ENCODE measurements at places on chromosomes 5 and 9. TPM values are rescaled to one million over a fixed set of nuclear protein-coding genes. Genes with fewer than 3 reads are reported as not detected.
A peak's percentile ranks its signal among the peaks of the same experiment; 100 is the strongest.

The ADAMTS12 gene
- 14.7 TPM for total RNA-seq

The MEIKIN gene
- not detected for total RNA-seq

The AUH gene
- total RNA-seq = 12.9 TPM

The CYLC2 gene
- not detected for total RNA-seq

The MYO10 gene
- 28.7 TPM for total RNA-seq

The DBH gene
- not detected for total RNA-seq

The TRIP13 gene
- total RNA-seq = 54.2 TPM

The TPD52L3 gene
- total RNA-seq = not detected

The C5orf52 gene
- not detected for total RNA-seq

The NR2F1-AS1 gene
- 5.2 TPM for total RNA-seq

The GGTA1 gene
- 0.35 TPM for total RNA-seq

The ENG gene
- 3.0 TPM for total RNA-seq

- DNase-seq = no peak
Measured at GRCh38 chr9:14304259-14304658, 9.7 kb downstream of the NFIB start.

- DNase-seq = peak; percentile 38
Measured at GRCh38 chr9:14278291-14278721, 35.6 kb downstream of the NFIB start.

DNA sequence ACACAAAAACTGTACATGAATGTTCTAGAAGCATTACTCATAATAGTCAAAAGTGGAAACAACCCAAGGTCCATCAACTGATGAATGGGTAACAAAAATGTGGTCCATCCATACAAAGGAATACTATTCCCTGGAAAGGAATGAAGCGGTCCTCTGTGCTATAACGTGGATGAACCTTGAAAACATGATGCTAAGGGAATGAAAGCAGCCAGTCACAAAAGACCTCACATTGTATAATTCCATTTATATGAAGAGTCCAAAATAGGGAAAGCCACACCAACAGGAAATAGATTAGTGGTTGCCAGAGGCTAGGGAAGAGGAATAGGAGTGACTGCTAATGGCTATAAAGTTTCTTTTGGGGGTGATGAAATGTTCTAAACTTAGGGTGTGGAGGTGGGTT lies 22.7 kb upstream of the BARHL1 start:
- no peak for DNase-seq

- no peak for DNase-seq
Measured at GRCh38 chr9:29282121-29282520, 1708.8 kb upstream of the C9orf72 start.

DNA sequence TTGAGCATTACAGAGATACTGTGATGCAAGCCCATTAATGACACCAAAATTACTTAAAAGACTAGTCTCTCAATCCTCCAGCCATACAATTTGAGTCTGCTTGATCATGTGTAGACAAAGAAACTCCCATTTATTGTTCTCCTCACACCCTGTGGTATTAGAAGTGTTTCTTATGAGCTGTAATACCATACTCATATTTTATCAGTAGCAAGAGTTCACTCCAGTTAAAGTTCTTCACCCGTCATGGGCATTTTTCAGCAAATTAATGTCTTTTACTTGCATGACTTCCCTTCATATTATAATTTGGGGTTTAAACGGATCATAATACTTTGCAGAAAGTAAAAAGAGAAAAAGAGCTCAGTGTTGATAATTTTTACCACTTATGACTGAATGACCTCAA lies 242.9 kb downstream of the BNC2 start:
- DNase-seq = no peak

GRCh38 chr9:73114958-73115357 lies 36.7 kb upstream of the ANXA1 start:
- no peak for DNase-seq

- no peak for DNase-seq
Measured at GRCh38 chr5:135894276-135894675, 1.4 kb downstream of the IL9 start.

GRCh38 chr9:133377721-133378216 lies 1.6 kb downstream of the STKLD1 start:
- peak; percentile 27 for DNase-seq

DNA sequence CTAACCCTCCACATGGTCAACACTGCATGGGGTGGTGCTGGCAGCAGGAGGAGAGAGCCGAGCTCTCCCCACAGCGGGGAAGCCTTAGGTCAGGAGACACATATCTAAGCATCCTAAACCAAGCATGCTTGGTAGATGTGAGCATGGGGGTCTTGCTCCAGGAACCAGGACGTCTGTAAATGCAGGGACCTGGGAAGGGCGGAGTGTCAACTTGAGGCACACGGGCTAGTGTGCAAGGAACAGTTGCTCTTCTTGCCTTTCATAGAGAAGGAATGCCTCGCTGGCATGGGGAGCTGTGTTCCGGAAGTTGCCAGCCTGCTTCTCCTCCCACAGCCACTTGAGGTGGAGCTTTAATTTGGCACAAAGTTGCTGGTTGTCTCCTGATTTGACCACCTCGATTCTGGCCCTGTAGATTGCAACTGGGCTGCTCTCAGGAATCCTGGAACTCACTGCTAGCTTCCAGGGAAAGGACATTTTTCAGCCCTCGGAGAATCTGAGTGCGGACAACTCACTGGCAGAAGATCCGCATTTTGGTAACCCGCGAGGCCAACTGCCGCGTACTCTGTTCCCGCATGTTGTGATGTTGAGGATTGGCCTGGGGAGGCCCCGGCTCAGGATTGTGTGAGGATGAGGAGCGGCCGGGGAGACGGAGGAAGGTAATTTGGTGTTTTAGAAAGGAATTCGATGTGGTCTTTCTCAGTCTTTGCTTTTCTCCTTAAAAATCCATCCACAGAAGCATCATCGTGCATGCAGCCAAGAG lies 370.3 kb upstream of the IRX1 start:
- no peak for DNase-seq

- DNase-seq = no peak
Measured at GRCh38 chr9:74663439-74663838, 166.3 kb downstream of the RORB start.

DNA sequence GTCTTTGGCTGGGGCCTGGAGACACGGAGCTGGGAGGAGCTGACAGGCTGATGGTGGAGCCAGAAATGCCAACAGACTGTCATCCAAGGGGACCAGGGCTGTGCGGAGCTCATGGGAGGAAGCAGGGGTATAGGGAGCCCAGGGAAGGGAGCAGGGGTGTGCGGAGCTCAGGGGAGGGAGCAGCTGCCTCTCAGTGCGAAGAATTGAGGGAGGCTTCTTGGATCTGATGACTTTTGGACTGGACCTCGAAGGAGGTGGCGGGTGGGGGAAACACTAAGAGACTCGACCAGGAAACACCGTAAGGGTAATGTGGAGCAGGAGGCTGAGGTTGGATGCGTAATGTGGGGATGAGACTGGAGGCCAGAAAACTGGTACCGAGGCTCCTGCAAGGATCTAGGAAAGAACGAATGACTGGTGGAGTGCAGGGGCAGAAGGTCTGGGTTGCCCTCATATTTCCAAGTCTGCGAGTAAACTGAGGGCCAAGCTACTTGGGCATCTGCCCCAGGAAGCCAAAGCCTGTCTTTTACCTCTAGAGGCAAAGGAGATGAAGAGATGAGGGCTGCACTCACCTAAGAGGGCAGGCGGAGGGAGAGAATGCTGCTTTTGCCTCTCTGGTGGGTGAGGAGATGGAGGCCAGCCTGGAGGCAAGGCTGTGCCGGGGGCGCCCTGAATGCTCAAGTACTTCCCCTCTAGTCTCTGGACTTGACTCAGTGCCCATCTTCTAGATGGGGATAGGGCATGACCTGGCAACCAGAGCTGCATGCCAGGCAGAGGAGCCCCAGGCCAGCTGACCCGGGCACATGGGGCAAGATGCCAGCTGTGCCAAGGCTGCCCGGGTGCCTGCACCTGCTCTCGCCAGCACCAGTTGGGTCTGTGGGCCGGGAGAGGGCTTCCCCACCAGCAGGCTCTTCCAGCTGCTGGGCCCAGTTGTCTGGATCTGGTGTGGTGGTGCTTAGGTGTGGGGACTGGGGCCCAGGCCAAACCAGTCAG lies 2.3 kb downstream of the PTGS1 start:
- DNase-seq = no peak

DNA sequence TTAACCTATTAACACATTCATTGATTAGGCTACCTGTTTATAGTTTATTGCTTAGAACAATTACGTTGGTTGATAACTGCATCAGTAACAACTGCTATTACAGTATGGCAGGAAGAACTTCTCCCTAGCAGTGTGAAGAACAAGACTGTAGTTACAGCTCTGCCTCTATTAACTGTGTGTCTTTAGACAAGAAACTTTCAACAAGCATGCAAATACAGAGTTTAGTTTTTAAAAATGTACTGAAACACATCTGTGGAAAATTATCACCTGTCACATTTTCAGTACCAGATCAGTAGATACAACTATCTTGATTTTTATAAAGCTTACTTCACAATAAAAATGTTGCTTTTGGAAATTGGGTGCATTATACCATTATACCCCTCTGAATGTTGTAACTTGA lies 22.2 kb downstream of the ELL2 start:
- DNase-seq = no peak

DNA sequence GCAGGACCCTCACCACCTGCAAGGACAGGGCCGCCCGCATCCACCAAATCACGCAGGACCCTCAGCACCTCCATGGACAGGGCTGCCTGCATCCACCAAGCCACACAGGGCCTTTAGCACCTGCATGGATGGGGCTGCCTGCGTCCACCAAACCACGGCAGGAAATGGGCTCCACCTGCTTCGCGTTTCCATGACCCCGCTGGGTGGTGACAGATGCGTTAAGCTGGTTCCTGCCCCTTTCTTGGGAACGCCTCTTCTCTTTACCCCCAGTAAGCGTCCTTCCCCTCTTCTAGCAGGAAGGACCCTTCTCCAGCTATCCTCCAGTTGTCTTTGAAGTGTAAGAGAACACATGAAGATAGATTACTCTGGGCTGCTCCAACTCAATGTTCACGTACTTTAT lies 13.5 kb downstream of the FBP1 start:
- no peak for DNase-seq

DNA sequence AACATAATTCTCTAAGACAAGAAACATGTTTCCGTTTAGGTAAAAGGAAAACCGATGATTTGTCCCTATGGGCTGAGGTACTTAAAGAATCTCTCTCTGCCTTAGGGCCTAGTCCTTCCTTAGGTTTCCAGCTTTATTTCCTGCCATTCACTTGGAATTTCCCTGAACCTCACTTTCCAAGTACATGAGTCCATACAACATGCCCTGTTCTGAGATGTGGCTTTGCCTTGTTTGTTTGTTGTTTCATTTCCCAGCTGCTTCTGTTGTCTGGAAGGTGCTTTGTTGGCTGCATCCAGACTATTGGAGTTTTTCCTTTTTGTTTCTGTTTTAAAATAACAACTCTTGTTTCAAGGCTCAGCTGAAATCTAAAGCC lies 95.2 kb downstream of the ALDH1A1 start:
- no peak for DNase-seq

- no peak for DNase-seq
Measured at GRCh38 chr5:1554410-1554967, 30.7 kb upstream of the LPCAT1 start.

DNA sequence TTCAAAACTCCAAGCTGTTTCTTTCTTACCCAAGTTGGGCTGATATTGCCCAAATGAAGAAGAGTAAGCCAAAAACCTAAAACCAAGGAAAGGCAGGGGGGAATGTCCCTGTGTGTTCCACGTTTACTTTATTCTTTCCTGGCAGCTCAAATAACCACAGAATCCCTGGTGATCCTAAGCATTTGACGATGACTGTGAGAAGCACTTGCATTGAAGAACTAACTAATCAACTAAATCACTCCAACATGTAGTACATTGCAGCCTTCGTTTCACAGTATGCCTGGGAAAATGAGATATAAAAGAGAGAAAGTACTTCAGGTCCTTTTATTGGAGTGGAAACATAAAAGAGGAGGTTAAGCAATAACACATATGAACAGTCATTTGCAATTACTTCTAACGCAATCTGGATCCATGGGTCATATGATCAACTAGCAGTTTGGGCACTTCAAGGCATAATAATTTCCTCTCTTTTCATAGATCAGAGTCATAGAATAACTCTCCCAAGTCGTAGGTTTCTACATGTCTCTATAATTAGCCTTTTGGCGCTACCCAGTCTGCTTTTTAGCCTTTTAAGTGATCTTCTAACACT lies 338.4 kb downstream of the TMEM167A start:
- no peak for DNase-seq

GRCh38 chr5:153991168-153991567 lies 47.5 kb downstream of the FAM114A2 start:
- no peak for DNase-seq

DNA sequence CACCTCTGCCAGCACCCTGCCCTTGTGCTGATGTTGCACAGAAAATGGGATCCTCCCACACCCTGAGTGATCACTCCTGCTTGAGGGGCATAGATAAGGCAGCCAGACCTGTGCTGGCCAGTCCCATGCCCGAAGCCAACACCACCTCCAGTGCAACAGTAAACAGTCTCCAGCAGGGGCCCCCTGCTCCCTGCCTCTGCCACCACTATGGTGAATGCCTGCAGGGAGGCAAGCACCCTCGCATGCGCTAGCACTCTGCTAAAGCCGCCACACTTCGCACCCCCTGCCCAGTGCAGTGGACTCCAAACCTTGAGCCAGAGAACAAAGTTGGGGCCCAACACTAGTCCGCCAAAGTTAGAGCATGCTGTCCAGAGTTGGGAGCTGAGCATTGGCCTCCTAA lies 118.7 kb downstream of the PJA2 start:
- no peak for DNase-seq

- DNase-seq = no peak
Measured at GRCh38 chr5:179375831-179376365, 30.6 kb upstream of the ADAMTS2 start.

DNA sequence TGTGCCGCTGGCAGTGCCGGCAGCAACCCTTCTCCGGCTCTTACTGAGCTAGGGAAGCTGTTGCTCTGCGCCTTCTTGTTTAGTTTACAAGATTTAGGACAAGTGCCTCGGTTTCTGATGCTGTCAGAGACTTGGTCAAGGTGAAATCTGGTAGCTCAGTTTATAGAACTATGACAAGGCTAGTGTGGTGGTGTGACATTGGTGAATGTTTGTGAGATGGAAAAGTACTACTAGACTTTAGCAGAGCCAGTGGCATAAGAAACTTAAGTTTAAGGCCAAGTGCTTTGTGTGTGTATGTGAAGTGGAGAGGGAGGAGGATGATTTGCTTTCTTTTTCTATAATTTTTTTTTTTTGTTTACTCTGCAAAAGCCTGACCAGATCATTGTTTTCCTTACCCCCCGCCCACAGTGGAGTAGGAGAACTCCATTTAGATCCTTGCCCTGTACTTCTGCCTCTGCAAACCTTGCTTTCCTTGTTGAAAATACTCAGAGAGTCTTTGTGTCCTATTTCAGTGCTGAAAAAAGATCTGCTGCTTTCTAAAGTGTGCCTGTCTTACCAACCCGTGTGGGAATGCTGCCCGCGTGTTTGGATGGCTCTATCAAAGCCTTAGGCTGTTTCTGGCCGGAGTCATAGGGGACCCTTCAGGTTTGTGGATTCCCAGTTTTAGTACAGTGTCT lies 75.9 kb downstream of the TRIO start:
- no peak for DNase-seq

DNA sequence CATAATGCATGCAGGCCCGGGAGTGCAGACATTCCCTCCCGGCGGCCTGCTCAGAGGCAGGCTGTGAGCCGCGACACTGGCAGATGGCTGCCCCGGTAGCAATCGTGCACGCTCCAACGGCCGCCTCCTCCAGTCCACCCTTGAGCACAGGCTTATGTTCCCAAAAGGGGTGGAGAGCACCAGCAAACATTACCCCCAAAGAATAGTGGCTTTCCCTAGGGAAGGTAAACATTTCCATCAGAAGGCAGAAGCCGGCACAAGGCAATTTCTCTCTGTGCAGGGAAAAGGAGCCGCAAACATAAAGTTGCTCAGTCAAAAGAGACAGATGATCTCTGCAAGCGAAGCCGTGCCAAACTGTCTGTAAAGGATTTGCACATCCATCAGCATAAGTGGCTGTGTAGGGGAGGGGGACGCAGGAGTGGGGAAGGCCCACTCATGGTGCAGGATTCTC lies 92.5 kb downstream of the SIL1 start:
- no peak for DNase-seq
